ENCODE measurements at places on chromosomes 1 and 21.

- no peak within 1 kb of the TSS for H3K4me3 ChIP-seq
- no peaks in the 10 kb centered on the region for H3K36me3 ChIP-seq
- H3K27ac ChIP-seq, result no peak within 1 kb of the TSS
- H3K4me1 ChIP-seq, result no peaks in the 10 kb centered on the region
- no peak for DNase-seq
- H3K27me3 ChIP-seq, result no peaks in the 10 kb centered on the region
Observed at GRCh38 chr1:34759503-34760357, at the start of gene GJB4. TSS of gene GJB4 (plus strand) at chr1:34759740. CDS start at chr1:34761255, 1,515 bp downstream.

DNA sequence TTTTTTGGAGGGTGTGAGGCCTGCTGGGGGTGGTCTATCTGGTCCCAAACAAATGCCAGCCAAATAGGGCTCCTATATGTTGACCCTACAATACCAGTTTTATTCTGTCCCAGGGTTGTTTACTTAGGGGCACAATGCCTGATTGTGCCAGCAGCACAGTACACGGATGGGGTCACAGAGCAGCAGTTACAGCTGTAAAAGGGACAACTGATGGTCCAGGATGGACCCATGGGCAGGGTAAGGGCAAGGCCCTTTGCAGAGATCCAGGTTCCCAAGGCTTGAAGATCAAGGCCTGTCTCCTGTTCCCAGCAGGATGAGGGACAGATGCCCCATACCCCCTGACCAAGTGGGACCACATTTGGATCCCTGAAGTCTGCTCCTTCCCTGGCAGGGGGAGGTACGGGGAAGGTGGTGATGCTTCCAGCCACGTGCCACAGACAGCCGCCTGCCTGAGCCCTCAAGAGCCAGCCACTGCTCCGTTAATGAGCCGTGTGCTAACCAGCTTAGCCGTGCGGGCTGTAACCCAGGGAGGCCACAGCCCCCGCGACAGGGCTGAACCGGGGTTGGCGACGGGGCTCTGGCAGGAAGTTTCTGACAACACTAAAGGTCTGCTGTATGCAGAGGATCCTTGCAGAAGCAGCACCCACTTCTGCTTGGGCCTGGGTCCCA, 18.2 kb downstream of the SLC6A9 start:
- no peak overlapping the region for H3K27ac ChIP-seq
- H3K4me3 ChIP-seq, result no peak overlapping the region
- no peaks in the 10 kb centered on the region for H3K4me1 ChIP-seq
- no peak for DNase-seq

DNA sequence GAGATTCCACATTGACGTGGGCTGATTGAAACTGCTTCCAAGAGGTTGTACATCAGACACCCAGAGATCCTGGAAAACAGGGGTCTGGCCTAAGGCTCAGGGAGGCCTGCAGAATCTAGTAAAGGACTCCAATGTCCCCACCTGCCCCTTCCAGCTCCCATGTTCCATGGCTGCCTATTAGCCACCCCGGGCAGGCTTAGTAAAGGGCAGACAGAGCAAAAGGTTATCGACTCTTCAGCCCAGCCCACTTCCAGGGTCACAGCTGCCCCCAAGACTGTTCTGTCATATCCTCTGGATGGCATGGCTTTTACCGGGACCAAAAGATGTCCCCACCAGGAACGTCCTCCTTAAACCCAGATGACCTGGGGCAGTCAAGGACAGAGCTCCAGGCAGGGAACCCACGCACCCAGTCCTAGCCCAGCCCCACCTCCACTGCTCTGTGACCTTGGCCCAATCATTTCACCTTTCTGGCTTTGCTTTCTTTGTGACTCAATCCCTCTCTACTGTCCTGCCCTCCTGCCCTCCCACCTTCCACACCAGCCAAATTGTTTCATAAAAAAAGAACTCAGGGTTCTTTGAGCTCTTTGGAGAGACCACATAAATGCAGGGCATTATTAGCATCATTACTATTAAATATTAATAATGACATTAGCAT, 4.8 kb upstream of the CNTN2 start:
- no peak overlapping the region for H3K4me3 ChIP-seq
- no peak overlapping the region for H3K27ac ChIP-seq
- H3K36me3 ChIP-seq, result no peaks in the 10 kb centered on the region
- H3K4me1 ChIP-seq, result no peaks in the 10 kb centered on the region
- peaks cover 8% of the 10 kb centered on the region for H3K27me3 ChIP-seq

GRCh38 chr1:224454402-224455055, 19.9 kb upstream of the WDR26 start:
- no peaks in the 10 kb centered on the region for H3K36me3 ChIP-seq
- no peaks in the 10 kb centered on the region for H3K27me3 ChIP-seq
- H3K4me3 ChIP-seq, result no peak overlapping the region
- no peak overlapping the region for H3K27ac ChIP-seq

DNA sequence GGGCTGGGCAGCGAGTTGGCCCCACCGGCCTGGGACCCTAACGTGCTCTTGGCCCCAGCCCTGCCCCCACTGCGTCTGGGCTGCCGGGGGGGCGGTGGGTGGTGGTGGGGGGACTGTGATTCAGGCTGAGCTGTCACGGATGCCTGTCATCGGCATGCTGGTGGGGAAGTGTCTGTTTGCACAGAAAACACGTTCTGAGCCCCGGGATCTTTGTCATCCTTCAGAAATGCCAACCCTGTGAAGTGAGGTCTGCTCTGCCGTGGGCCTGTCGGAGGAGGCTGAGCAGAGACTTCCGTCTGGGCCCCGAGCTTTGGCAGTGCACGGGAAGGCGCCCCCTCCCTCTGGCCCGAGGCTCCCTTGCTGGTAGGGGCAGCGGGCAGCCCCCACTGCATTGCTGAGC, 24.3 kb upstream of the PLCH2 start:
- H3K27me3 ChIP-seq, result no peaks in the 10 kb centered on the region
- no peaks in the 10 kb centered on the region for H3K36me3 ChIP-seq
- no peak overlapping the region for H3K27ac ChIP-seq
- no peak for DNase-seq
- no peaks in the 10 kb centered on the region for H3K4me1 ChIP-seq

DNA sequence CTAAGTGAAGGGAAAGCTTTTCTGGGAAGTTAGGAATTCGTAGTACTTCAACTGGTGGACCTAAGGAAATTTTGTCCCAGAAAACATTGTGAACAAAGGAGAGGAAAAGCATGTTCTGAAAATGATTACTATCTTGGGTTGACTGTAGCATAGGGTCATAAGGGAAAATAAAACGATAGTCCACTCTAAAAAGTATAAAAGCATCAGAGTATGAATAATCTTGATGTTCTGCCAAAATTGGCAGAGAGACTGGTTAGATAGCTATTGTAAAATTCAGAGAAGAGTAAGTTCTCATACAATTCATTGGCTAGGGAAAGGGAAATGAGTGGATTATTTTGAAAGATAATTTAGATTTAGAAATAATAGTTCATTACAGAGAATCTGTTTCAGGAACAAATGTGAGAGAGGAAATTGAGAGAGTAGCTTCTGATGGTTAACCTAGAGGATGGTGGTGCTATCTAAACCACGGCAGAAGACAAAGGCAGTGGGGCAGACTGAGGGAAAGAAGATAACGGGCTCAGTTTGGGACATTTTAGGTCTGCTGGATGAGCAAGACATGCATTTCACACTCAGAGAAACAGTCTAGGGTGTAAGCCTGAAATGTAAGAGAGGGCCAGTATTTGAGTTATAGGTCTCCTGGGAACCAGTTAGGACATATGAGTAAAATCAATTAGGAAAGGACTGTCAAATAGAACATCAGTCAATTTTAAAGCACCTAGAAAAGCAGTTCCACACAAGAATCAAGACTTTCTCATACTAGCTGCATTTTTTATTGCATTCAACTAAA, 799.3 kb upstream of the CXADR start:
- no peaks in the 10 kb centered on the region for H3K4me1 ChIP-seq
- H3K27me3 ChIP-seq, result no peaks in the 10 kb centered on the region
- no peaks in the 10 kb centered on the region for H3K36me3 ChIP-seq
- H3K4me3 ChIP-seq, result no peak overlapping the region
- no peak for DNase-seq

- no peak for DNase-seq
- no peaks in the 10 kb centered on the region for H3K36me3 ChIP-seq
- no peak overlapping the region for H3K4me3 ChIP-seq
- H3K27ac ChIP-seq, result no peak overlapping the region
- H3K4me1 ChIP-seq, result no peaks in the 10 kb centered on the region
Observed at GRCh38 chr1:235883261-235883927, 16.7 kb upstream of the LYST start.

GRCh38 chr1:53361541-53361961, 33.7 kb upstream of the LRP8 start:
- no peak overlapping the region for H3K4me3 ChIP-seq
- DNase-seq, result no peak
- H3K4me1 ChIP-seq, result no peaks in the 10 kb centered on the region
- H3K27ac ChIP-seq, result no peak overlapping the region
- H3K36me3 ChIP-seq, result no peaks in the 10 kb centered on the region
- H3K27me3 ChIP-seq, result peaks cover 4% of the 10 kb centered on the region

DNA sequence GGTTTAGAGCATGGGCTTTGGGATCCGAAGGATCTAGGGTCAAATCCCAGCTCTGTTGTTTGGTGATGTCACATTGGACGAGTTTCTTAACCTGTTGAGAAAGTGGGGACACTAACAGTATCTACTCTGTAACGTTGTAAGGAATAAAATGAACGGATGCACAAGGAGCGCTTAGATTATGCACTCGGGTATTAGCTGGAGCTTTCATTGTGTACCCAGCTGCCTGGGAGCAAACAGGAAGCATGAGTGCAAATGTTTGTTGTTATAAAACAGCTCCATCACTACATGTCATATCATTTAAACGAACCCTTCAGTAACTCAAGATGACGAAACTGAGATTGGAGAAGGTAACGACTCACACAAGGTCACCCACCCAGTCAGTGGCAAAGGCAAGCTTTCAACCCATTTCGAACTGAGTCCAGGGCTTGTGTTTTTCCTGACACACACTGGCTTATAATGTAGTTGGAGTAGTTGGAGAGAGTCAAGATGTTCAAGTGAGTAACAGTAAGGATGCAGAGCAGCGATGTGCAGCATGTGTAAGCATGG, 16.2 kb upstream of the SLC6A17 start:
- no peak overlapping the region for H3K4me3 ChIP-seq
- no peak overlapping the region for H3K27ac ChIP-seq
- H3K36me3 ChIP-seq, result no peaks in the 10 kb centered on the region
- H3K4me1 ChIP-seq, result no peaks in the 10 kb centered on the region
- DNase-seq, result no peak

- H3K27ac ChIP-seq, result no peak overlapping the region
- no peak for DNase-seq
- no peak overlapping the region for H3K4me3 ChIP-seq
- peaks cover 26% of the 10 kb centered on the region for H3K4me1 ChIP-seq
- H3K27me3 ChIP-seq, result no peaks in the 10 kb centered on the region
Observed at GRCh38 chr21:42525029-42525581, 11.5 kb downstream of the SLC37A1 start.

- no peaks in the 10 kb centered on the region for H3K4me1 ChIP-seq
- no peaks in the 10 kb centered on the region for H3K36me3 ChIP-seq
- no peak for DNase-seq
Observed at GRCh38 chr1:224090116-224090515, 23.8 kb upstream of the FBXO28 start.

- no peaks in the 10 kb centered on the region for H3K4me1 ChIP-seq
- H3K27me3 ChIP-seq, result no peaks in the 10 kb centered on the region
- no peak for DNase-seq
Observed at GRCh38 chr1:162779043-162779442, 11.5 kb upstream of the HSD17B7 start.

- DNase-seq, result no peak
- H3K4me1 ChIP-seq, result no peaks in the 10 kb centered on the region
- no peaks in the 10 kb centered on the region for H3K36me3 ChIP-seq
- no peak overlapping the region for H3K4me3 ChIP-seq
- no peak overlapping the region for H3K27ac ChIP-seq
Observed at GRCh38 chr1:18064534-18064933, 43.1 kb upstream of the IGSF21 start.

GRCh38 chr1:2174348-2175054, 20.1 kb downstream of the FAAP20 start:
- no peaks in the 10 kb centered on the region for H3K4me1 ChIP-seq
- H3K4me3 ChIP-seq, result no peak overlapping the region
- H3K27ac ChIP-seq, result no peak overlapping the region
- H3K27me3 ChIP-seq, result no peaks in the 10 kb centered on the region
- H3K36me3 ChIP-seq, result no peaks in the 10 kb centered on the region
- peak; percentile 48 for DNase-seq

DNA sequence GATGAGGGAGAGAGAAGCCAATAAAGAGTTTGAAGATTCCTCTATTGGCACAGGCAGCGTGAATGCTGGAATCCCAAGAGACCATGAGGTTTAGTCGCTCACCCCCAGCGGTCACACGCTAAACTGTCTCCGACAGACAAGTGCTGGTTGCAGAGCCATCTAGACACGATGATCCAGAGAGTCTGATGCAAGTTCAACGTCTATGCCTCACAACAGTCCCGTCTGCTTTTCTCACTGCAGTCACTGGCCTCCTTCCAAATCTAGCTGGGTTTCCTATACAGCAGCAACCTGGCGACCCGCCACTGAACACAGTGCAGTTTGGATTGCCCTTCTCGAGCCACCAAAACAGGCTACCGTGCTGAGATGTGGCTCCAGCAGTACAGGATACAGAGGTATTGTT, 98.6 kb upstream of the KRTAP19-8 start:
- H3K36me3 ChIP-seq, result peaks cover 8% of the 10 kb centered on the region
- H3K4me1 ChIP-seq, result peaks cover 27% of the 10 kb centered on the region
- no peak for DNase-seq
- H3K4me3 ChIP-seq, result no peak overlapping the region
- H3K27ac ChIP-seq, result no peak overlapping the region
- no peaks in the 10 kb centered on the region for H3K27me3 ChIP-seq

DNA sequence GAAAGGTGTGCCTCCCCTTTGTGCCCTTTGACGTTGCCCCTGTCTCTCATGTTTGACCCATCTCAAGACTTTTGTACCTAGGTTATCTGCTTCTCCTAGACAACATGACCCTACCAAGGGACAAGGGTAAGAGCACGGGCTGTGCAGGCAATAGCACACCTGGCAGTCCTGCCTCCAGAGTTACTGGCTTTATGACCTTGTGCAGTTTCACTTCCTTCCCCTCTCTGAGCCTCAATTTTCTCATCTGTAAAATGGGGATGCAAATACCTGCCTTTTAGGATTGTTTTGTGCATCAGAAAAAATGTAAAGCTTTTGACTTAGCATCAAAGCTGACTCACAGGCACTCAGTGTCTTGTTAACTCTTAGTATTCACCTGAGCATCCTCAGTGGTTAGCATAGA, 36.4 kb downstream of the ELK4 start:
- H3K27ac ChIP-seq, result no peak overlapping the region
- DNase-seq, result no peak
- no peaks in the 10 kb centered on the region for H3K27me3 ChIP-seq
- peaks cover 24% of the 10 kb centered on the region for H3K4me1 ChIP-seq

DNA sequence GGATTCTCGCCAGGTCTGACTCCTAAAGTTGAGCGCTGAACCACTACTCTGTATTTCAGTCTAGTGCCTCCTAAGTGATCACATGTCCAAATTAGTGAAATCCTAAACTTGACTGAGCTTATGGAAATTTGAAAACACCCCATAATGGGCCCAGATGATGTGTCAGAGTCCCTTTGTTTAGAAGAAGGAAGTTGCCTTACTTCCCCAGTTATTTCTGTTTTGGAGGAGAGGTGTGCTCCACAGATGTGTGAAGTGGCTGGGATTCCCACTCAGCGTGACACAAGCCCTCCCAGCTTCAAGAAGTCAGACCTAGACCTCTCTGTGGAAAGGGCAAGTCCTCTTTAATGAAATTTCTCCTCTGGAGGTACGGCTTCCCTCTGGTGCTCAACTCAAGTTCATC, 188.8 kb downstream of the TTLL7 start:
- H3K4me3 ChIP-seq, result no peak overlapping the region
- H3K4me1 ChIP-seq, result no peaks in the 10 kb centered on the region
- no peak for DNase-seq
- no peaks in the 10 kb centered on the region for H3K36me3 ChIP-seq
- H3K27me3 ChIP-seq, result no peaks in the 10 kb centered on the region

GRCh38 chr1:223248001-223248769, 105.1 kb upstream of the TLR5 start:
- no peaks in the 10 kb centered on the region for H3K36me3 ChIP-seq
- no peak overlapping the region for H3K4me3 ChIP-seq
- no peaks in the 10 kb centered on the region for H3K4me1 ChIP-seq
- H3K27me3 ChIP-seq, result no peaks in the 10 kb centered on the region
- H3K27ac ChIP-seq, result no peak overlapping the region
